ENCODE measurements at places on chromosomes 1 and 21.

DNA sequence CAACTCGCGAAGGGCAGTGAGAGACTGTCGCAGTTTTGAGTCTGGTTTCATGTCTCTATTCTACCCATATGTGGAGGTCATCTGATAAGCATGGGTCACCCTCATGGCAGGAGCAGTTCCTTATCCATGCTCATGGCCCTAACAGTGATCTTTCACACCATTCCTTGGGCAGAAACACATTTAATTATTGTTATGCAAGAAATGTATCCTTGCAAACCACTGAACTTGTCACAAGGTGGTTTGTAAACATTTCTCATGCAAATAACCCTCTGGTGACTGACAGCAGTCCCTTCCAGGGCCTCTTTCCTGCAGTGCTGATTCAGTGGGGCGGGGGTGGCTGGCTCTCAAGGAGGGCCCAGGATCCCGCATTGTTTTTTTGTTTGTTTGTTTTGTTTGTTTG is 421.4 kb upstream of the RUNX1 start:
- no peak for DNase-seq

GRCh38 chr1:29245876-29246275 is 9.6 kb downstream of the PTPRU start:
- DNase-seq = peak; percentile 72

DNA sequence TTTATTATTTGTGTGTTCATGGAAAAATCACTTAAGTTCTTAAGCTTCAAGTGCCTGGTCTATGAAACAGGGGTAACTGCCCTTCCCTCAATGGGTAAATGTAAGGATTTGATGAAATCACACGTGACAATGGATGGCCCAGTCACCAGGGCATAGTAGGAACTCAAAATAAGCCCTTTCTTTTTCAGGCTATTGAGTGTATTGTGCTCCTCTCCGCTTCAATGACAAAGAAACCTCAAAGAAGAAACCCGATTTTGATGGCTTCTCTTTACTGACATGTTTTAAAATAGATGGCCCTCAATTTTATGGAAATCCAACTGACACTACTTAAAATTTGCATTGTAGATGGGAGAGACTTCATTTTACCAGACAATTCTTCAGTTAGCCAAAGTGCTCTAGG is 543.5 kb downstream of the OMA1 start:
- no peak for DNase-seq

- no peak for DNase-seq
These were observed 78.2 kb upstream of the F3 start for GRCh38 chr1:94619731-94620130.

GRCh38 chr1:94719926-94720793 is 100.0 kb upstream of the SLC44A3 start:
- DNase-seq = no peak

- DNase-seq = no peak
These were observed 543.9 kb downstream of the AJAP1 start for GRCh38 chr1:5198328-5198727.

GRCh38 chr21:36835383-36835795 is 131.1 kb downstream of the HLCS start:
- no peak for DNase-seq

Data from dorsolateral prefrontal cortex (tissue), 122 donors.